HT-29 (cell line): ENCODE measurements at places on chromosomes 12 and 14. TPM values are rescaled to one million over a fixed set of nuclear protein-coding genes. Genes with fewer than 3 reads are reported as not detected.

- peak; percentile 76 for DNase-seq
Observed at GRCh38 chr14:34331728-34332623, 130.1 kb downstream of the SPTSSA start.

Gene NRXN3
- not detected in 2 replicates for total RNA-seq

- DNase-seq: no peak
Observed at GRCh38 chr12:31846405-31846804, 112.8 kb upstream of the RESF1 start.

GRCh38 chr14:66944872-66945271 is 244.4 kb upstream of the GARIN2 start:
- peak; percentile 2 for DNase-seq

- DNase-seq: no peak
Observed at GRCh38 chr12:100789146-100789545, 5.4 kb upstream of the ANO4 start.

- no peak for DNase-seq
Observed at GRCh38 chr14:87131879-87132278, 861.1 kb downstream of the GALC start.

Gene MAP1LC3B2
- 0.73 TPM in 1 of 2 replicates, not detected in the other for total RNA-seq

DNA sequence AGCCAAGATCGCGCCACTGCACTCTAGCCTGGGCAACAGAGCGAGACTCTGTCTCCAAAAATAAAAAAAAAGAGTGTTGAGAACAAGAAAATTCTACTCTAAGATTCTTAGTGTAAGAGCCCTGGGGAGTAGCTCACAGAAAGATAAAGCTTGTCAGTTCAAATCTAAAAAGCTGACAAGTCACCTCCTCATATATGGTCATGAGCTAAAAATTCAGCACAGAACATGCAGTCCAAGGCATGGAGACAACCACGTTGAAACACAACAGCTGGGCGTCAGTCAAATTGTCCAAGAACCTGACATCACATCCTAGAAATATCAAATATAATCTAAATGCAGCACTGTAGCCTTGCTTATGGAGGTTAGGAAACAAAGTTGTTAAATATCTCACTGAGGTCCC is 47.8 kb downstream of the CLIP1 start:
- DNase-seq: no peak

Gene TMEM116
- total RNA-seq: 2.2 and 3.5 TPM in 2 replicates

DNA sequence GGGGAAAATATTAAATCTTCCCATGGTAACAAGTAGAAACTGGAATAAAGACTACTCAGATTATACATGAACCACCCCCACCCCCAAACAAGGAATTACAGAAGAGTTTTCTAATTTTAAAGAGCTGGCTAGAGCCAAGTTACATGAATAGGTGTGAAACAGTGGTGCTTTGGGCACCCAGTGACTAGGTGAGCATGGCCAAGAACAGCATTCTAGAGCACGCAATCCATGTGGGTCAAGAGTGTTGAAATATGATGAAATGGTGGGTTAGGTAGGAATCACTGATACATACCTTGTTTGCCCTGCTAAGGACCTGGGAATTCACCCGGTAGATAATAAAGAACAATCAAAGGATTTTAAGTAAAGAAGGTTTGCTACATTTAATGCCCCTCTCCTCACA is 118.1 kb upstream of the SLCO1C1 start:
- no peak for DNase-seq

DNA sequence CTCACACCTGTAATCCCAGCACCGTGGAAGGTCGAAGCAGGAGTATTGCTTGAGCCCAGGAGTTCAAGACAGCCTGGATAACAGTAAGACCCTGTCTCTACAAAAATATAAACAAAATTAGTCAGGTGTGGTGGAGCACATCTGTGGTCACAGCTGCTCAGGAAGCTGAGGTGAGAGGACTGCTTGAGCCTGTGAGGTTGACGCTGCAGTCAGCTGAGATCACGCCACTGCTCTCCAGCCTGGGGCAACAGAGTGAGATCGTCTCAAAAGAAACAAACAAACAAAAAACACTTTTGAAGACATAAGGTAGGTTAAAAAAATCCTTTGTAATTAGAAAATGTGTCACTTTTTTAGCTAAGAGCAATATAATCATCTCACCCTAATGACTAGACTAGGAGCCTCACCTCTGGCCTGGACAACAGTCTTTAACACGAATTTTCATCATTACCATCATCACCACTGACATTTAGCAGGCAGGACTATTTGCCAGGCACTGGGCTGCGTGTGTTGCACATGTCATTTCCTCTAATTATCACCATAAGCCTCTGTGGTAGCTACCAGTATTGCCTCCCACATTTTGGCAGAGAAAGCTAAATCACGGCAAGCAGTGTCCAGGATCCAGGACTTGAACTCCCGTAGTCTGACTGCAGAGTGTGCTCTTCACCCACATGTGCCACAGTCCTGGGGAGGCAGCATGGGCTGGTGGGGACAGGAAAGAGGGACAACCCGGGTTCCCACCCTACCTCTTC is 4.6 kb upstream of the SYCP3 start:
- no peak for DNase-seq

Gene NRL
- 4.5 and 6.5 TPM in 2 replicates for total RNA-seq

GRCh38 chr14:26138764-26139445 is 458.9 kb downstream of the NOVA1 start:
- DNase-seq: peak; percentile 17

DNA sequence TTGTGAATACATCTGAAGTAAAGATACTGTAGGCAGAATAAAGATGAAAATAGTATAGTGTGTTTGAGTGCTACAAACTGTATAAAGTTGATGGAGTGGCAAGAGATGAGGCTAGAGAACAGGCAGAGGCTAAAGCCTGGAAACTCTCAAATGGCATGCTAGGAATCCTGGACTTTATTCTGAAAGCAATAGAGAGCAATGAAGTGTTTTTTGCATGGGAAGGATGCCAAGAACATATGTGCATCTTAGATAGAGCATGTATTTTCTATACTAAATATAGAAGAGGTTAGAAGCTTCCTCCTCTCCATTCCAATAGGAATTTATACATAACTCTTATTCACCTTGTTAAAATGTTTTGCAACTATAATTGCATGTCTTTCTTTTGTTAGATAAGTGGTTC is 86.3 kb upstream of the TMTC2 start:
- DNase-seq: no peak

Gene SERPINA10
- total RNA-seq: not detected in 2 replicates
